Non-pigmented ciliary epithelial cell (primary cell): ENCODE measurements at places on chromosomes 6 and 20.

DNA sequence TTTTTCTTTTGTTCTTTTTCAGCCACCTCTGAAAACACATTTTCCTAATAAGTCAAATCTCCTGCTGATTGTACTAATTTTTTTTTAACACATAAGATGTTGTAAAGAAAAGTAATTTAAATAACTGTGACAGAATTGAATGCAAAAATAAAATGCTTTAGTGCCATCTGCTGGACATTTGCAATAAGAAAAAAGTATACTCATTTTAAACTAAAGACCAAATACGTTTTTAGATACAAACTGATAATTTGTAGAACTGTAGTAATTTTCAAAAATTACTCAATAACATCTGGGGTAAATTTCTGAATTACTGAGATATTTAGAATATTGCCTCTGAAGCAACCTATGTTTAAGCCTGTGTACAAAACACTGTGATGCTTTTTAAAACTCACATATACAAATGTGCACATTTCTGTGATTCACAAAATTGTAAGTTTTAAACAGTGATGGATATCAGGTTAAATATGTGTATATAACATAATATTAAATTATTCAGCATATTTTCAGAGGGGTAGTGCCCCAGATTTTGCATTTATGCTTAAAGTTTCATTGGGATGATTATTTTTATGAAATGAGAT, 198.7 kb downstream of the RIMS1 start:
- no peak for DNase-seq

DNA sequence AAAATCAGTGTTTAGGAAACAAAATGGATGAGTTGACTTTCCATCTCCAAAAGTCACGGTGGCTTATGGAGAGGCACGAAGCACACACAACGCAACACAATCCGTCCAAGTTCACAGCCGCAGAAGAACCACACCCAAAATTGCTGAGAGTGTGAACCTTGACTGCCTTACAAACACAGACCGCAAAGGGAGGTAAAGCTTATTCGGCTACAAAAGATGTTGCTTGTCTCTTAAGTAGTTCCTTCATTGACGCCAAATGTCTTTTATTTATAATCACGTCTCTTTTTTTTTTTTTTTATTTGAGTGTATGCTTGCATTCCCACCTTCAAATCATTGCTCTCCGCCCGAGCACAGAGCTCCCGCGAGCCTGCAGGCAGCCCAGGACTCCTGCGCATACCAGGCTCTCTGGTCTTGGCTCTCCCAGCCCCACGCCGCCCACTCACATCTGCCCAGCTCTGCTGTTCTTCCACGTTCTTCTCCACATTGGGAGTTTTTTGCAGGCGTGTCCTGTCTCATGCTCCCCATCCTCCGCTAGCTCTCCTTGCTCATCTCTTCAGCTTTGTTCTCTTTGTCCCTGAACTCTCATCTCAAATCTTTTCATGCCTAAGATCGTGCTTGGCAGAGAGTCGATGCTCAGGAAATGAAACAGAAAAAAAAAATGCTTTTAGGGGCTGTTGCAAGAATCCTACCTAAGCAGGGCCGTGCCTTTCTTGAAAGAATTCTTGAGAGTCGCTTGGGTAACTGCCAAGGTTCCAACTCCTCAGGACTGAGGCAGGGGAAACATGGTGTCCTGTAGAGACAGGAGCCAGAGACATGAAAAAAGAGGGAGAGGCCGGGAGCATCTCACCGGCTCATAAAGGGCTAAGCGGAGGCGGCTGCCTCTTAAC, 25.8 kb downstream of the LY86 start:
- DNase-seq, result no peak

GRCh38 chr20:58597249-58597891, 53.7 kb upstream of the STX16 start:
- no peak for DNase-seq

DNA sequence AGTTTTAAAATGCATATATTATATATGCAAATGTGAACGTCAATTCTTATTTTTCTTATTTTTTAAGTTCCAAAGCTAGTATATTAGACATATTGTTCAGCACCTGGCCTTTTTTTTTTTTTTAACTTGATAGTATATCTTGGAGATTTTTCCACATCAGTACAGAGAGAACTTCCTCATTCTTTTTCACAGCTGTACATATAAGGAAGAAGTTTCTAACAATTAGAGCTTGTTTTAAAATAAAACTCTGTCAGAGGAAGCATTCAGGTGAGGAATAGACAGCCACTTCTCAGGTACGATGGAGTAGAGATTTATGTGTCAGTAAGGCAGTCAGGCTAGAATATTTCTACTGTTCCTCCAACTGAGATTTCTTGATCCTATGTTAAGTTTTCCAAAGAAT, 233.1 kb upstream of the SUPT3H start:
- DNase-seq, result no peak

DNA sequence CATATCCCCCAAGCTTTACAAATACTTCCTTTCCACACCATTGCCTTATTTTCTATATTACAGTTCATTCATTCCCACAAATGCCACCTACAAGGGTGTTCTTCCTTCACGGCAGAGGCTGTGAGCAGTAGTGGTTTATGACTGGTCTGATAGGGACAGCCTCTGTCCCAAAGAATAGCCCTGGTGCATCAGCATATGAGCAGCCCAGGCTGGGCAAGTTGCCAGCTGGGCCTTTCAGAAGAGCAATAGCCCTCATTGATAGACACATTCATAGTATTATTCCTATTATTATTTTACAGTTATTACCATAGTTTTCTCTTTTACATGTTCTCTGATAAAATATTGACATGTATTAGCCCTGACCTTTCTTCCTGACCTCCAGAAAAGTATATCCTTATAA, 149.9 kb downstream of the MMS22L start:
- no peak for DNase-seq

- no peak for DNase-seq
Observed at GRCh38 chr6:43992783-43993644, 134.2 kb downstream of the MRPL14 start.

DNA sequence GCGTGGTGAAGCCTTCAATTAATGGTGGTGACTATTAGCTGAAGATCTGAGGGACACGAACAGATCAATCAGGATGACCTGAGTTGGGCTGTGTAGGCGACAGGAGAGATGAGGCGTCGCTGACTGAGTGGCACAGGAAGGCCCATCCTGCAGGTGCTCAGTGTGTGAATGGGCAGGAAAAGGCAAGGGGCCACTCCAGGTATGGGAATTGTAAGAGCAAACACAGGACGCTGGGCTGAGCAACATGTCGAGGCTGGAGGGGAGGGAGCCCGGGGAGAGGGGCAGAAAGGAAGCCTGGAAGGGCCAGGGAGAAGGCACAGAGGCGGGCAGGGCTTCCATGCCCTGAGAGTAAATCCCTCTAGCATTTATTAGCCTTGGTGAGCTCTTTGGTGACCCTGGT, 151.0 kb downstream of the VEGFA start:
- no peak for DNase-seq

DNA sequence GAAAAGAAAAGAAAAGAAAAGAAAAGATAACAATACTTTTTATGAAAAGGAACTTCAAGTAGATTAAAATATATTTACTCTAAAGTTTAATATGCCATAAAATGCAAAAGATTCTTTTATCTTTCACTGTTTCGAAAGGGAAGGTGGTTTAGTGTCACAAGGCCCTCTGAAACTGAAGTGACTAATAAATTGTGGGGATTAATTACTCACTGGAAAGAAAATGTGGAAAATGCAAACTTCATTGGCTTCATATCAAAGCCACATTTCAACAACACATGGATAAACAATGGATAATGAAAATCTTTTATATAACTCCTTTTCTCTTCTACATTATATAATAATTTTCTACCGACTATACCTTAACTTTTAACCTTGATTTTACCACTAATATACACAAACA, 320.5 kb upstream of the RSPO3 start:
- DNase-seq, result no peak

DNA sequence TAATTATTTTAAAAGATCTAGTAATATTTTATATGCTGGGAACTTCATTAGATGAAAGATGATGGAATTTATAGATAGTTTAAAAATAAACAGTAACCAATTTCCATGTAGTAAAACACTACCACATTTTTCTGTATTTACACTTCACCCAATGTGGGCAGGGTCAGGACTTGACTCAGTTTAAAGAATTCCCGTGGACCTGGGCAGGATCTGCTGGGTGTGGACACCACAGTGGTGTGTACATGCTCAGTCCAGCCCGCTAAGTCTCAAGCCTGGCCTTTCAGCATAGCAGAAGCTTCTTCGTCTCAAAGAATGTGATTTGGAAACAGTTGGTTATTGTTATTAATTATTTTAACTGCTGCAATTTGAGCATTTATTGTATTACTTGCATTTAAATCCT, 364.2 kb downstream of the SYNE1 start:
- no peak for DNase-seq

DNA sequence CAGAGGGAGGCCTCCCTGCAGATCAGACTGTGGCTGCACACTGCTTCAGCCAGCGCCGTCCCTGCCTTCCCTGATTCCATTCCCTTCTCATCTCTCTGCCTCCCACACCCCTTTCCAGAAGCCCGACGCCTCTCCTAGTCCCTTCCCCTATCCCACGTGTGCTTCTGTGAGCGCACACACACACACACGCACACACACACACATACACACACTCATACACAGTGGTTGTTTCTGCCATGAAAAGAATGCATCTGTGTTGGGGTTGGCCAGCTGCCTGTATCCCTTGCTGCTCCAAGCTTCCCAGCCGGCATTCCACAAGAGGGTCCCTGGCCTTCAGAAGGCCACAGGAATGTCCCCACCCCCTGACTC, 51.7 kb downstream of the MOCS1 start:
- peak; percentile 95 for DNase-seq

DNA sequence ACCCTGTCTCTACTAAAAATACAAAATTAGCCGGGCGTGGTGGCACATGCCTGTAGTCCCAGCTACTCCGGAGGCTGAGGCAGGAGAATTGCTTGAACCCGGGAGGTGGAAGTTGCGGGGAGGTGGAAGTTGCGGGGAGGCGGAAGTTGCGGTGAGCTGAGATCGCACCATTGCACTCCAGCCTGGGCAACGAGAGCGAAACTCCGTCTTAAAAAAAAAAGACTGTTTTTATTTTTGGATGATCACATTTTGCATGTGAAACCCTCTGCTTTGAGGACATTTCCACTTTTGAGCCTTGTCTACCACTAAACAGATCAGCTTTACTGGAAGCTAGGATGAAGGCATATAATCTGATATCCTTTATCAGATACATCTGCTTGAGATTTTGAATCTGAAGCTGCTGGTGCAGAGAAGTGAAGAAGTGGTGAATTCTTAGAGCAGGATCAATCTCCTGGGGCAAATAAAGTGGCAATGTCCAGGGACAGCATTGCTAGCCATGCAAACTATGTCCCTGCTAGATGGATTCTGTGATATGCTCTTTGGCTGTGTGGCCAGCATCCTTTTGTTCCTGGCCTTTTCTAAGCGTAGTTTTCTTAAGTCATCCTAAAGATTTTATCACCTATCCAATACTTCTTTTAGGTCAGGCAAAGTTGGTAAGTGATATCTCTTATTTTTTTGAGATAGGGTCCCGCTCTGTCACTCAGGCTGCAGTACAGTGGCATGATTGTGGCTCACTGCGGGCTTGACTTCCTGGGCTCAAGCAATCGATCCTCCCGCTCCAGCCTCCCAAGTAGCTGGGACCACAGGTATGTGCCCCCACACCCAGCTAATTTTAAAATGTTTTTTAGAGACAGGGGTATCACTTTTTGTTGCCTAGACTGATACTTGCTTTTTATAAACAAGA, 23.3 kb downstream of the RBL1 start:
- no peak for DNase-seq

GRCh38 chr20:1209447-1210387, 6.5 kb downstream of the C20orf202 start:
- DNase-seq, result no peak

GRCh38 chr6:108966251-108966650, 118.0 kb downstream of the ARMC2 start:
- DNase-seq, result no peak

- DNase-seq, result peak; percentile 88
Observed at GRCh38 chr6:57242505-57242904, 20.4 kb upstream of the RAB23 start.

GRCh38 chr20:58044286-58044685, 184.2 kb downstream of the ANKRD60 start:
- no peak for DNase-seq

DNA sequence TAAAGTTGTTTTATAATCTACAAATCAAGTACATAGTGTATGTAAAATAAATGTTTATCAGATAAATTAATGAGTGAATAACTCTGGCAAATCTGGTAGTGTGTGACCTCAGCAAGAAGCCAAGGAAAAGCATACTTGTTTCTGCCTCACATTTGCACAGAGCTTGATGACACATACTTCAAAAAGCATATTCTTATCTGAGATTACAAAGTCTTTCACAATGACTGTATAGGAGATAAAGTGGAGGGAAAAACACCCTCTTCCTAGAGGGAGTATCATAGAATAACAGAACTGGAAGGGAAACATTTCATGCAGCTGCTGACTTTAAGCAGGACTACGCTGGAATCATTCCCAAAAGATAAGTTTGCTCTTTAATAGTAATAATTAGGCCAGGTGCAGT, 28.1 kb upstream of the AKAP7 start:
- peak; percentile 76 for DNase-seq

GRCh38 chr6:42551217-42551616, 12.6 kb upstream of the UBR2 start:
- no peak for DNase-seq
